H1 (cell line): ENCODE measurements at places on chromosomes 5 and 9. TPM values are rescaled to one million over a fixed set of nuclear protein-coding genes. Genes with fewer than 3 reads are reported as not detected.

- no peak overlapping the region for H3K27ac ChIP-seq
- H3K27me3 ChIP-seq, result no peaks in the 10 kb centered on the region
- H3K4me1 ChIP-seq, result no peaks in the 10 kb centered on the region
- DNase-seq, result no peak
Observed at GRCh38 chr9:33161589-33162132, 5.5 kb downstream of the B4GALT1 start.

- H3K4me1 ChIP-seq, result no peaks in the 10 kb centered on the region; the same call in none of the 2 replicates
- DNase-seq, result no peak
- H3K27ac ChIP-seq, result no peak overlapping the region
- no peaks in the 10 kb centered on the region for H3K36me3 ChIP-seq
Observed at GRCh38 chr5:73419117-73419464, 29.5 kb downstream of the FOXD1 start.

GRCh38 chr9:129483415-129484351 lies 137.2 kb downstream of the C9orf50 start:
- peaks cover 14% of the 10 kb centered on the region for H3K27me3 ChIP-seq
- H3K27ac ChIP-seq, result no peak overlapping the region
- H3K4me3 ChIP-seq, result peak overlapping the region; percentile 31; the same call in 1 of the 2 replicates
- no peak for DNase-seq
- H3K4me1 ChIP-seq, result peaks cover 11% of the 10 kb centered on the region
- no peaks in the 10 kb centered on the region for H3K36me3 ChIP-seq

- H3K4me1 ChIP-seq, result no peaks in the 10 kb centered on the region
- no peak overlapping the region for H3K27ac ChIP-seq
- no peaks in the 10 kb centered on the region for H3K27me3 ChIP-seq
- DNase-seq, result no peak
- H3K36me3 ChIP-seq, result no peaks in the 10 kb centered on the region
- no peak overlapping the region for H3K4me3 ChIP-seq
Observed at GRCh38 chr5:67549947-67550346, 353.3 kb upstream of the CD180 start.

GRCh38 chr9:79477955-79478771 lies 93.6 kb upstream of the TLE4 start:
- no peak overlapping the region for H3K27ac ChIP-seq
- DNase-seq, result peak; percentile 47
- H3K36me3 ChIP-seq, result no peaks in the 10 kb centered on the region
- H3K4me3 ChIP-seq, result no peak overlapping the region
- no peaks in the 10 kb centered on the region for H3K4me1 ChIP-seq

DNA sequence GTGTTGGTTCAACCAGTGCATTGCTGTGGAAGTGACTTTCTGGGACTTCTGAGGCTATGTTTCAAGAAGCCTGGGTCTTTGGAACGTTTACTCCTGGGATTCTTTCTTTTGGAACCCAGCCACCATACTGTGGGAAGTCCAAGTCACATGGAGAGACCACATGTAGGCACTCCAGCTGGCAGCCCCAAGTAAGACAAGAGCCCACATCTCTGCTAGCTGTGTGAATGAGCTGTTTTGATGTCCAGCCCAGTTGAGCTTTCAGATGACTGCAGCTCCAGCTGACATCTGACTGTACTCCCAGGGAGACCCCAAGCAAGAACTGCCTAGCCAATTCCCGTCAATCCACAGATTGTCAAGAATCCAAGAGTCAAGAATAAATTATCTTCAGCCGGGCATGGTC lies 60.1 kb upstream of the SPATA31D4 start:
- DNase-seq, result no peak
- no peak overlapping the region for H3K27ac ChIP-seq
- H3K4me1 ChIP-seq, result no peaks in the 10 kb centered on the region
- H3K27me3 ChIP-seq, result no peaks in the 10 kb centered on the region
- H3K36me3 ChIP-seq, result no peaks in the 10 kb centered on the region
- no peak overlapping the region for H3K4me3 ChIP-seq

Gene DRD1
- total RNA-seq, result 0.08 and 0.19 TPM in 2 replicates

- H3K4me3 ChIP-seq, result no peak overlapping the region
- H3K36me3 ChIP-seq, result no peaks in the 10 kb centered on the region
- 0 out of 2 replicates have a peak, but pooled peaks cover 1% of the 10 kb centered on the region for H3K27me3 ChIP-seq
- no peak for DNase-seq
Observed at GRCh38 chr5:150203832-150204589, 14.1 kb downstream of the SLC6A7 start.
